ENCODE measurements at places on chromosomes 4 and X.
A peak's percentile ranks its signal among the peaks of the same experiment; 100 is the strongest.

DNA sequence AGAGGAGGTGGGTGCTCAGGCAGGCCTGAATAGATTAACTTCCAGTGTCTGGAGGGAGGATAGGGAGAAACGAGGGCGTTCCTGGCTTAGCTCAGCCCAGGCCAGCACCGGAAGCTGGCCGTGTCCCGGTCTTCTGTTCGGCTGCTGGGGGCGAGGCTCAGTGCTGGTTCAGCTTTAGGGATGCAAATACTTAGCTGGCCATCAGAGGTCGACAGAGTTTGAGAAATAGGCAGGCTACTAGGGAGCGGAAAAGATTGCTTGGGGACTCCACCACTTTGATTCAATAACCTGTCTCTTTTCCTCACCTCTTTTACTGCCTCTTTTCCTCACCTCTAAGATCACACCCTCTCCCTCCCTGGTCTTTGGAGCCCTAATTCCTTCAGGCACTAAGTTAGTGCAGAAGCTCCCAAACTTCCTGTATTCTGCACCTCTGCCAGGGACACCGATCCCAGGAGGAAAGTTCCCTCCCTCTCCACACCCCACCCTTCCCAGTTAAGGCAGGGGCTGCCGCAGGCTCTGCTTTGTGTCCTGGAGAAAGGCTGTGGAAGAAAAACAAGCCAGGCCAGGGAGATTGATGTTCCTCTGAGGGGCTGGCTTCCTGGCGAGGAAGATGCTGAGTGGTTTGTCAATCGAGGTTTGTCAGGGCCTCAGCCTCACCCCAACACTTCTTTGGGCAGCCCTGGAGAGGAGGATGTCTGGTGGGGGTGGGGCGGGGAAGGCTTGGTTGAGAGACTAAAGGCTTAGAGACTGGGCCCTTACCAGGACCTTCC is 6.0 kb upstream of the EFNB1 start:
- peak; percentile 6 for DNase-seq

DNA sequence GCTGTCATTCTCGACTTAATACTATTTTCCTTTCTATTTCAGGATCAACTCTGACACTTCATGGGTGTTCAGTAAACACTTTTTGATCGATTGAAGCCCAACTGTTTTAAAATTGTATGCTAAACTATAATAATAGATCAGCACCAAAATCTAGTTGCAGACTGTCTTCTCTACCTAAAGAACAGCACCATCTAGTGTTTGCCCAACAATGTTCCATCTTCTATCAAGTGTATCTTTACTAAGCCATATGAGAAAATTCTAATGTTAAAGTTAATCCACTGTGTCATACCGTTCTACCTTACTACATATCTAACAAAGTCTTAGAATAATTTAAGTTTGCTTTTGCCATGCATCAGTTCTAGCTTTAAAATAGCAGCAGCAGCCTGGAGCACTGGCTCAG is 113.0 kb upstream of the PRDX4 start:
- DNase-seq = no peak

DNA sequence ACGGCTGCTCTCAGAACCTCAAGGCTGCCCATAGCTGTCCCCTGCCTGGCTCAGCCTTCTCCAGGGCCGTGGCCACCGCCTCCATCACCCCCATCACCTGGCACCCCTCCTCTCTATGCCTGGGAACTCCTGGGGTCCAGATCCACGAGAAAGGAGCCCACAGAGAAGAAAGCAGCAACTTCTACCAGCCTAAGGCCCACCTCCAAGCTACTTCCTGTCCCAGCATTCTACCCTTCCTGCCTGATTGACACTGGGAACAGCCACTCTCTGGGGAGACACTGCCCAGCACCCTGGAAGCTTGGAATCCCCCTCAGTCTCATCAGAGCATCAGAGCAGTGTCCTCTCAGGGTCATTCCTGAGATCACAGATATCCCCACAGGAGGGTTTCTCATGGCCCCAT is 36.9 kb upstream of the PROM1 start:
- no peak for DNase-seq

DNA sequence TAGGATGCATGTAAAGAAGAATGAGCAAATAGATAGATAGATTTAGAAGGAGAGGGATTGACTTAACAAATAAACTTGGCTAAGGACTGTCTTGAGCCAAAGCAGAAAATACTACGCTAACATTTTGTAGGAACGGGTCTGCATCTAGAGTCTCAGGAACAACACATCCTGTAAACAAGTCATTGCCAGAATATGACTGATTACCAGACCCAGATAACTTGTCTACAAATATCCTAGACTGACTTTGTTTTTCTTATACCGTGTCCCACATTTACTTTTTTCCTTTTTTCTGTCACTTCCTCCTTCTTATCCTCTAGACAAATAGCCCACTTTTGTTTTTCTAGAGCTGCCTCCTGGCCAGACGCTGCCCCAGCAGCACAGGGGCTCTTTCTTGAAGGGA is 393.6 kb downstream of the PDGFC start:
- DNase-seq = no peak

DNA sequence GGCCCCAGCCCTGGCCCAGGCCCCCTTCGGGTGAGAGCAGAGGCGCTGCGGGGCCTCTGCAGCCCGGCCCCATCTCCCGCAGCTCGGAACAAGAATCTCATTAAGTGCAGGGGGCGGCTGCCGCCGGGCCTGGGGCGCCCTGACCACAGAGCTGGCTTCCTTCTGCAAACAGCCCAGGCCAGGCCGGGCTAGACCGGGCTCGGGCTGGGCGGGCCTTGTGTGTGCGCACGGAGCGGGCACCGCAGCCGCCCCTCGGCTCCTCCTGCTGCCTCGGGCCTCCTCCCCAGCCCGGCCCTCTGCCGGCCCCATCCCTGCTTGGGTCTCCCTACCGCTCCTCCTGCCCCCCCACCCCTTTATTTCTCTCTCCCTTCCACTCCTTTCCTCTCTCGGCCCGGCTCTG is 83.3 kb downstream of the EFNB1 start:
- DNase-seq = no peak

DNA sequence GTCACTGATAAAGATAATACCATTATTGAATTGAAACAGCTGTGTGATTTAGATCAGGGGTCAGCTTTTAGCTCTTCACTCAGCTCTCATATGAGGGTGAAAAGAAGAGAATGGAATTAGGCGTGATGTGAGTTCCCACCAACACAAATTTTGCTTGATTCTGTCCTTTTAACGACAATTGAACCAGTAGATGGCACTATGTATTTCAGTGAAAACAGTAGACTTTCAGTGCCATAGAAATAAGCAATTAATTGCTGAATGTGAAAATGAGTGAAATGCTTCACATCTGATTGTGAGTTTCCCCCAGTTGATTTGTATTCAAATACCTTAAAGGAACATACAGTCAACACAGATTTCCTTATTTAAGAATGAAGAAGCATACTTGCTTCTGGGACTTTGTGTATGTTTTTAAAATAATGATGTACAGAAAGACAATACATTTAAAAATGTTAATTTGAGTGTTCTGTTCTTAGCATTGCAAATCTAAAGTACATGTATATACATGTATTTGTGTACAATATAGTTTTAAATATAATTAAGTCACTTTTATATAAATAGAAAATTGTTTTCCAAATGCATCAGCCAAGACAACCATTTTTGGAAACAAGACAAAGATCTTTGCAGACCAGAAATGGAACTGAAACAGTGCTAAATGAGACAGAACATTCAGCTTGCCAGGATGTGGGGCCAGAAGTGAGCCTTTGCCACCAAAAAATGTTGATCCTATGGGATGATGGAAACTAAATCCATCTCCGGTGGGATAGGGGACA is 178.8 kb downstream of the SNCA start:
- DNase-seq = no peak

DNA sequence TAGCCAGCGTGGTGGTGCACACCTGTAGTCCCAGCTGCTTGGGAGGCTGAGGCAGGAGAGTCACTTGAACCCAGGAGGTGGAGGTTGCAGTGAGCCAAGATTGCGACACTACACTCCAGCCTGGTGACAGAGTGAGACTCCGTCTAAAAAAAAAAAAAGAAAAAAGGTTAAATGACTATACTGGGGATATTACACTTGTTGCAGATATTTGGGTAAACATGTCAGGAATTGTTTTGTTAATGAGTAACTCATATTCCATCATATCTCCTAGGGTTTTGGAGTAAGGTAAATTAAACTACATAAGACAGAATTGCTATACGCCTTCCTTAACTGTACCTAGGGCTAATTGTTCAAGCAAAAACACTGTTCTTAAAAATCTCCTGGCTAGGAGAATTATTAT is 291.4 kb upstream of the IGFBP7 start:
- DNase-seq = no peak

GRCh38 chr4:98653890-98654867 is 4.2 kb downstream of the TSPAN5 start:
- no peak for DNase-seq

DNA sequence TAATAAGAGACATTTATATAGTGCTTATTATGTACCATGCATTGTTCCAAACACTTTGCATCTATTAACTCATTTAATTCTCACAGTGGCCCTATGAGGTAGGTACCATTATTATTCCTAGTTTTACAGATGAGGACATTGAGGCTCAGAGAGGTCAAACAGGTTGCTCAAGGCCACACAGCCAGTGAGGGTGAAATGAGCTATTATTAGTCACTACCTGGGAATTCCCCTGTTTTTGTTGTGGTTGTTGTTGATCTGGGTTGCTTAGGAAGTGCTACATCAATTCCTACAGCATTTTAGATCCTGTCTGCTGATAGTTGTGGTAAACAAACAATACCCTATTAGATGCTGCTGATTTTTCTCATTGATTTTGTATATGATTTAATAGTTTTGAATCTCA is 41.2 kb downstream of the APLN start:
- no peak for DNase-seq

DNA sequence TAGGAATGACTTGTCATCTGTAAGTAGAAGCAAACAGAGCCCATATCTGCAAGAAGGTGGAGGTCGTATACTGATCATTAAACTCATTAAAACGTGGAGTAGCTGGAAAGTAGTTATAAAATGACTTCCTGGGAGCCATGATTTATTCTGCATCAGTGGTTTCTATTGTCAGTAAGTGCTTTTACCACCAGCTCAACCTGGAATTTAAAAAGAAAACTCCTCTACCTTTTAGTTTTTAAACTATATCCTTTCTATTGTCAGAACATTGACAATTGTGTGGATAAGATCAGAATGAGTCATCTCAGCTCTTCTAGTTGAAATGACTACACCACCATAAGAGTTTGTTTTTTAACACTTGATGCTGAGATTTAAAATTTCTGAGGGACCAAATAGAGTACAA is 651.2 kb upstream of the GALNT7 start:
- no peak for DNase-seq

GRCh38 chrX:68834371-68835103 is 5.7 kb downstream of the EFNB1 start:
- no peak for DNase-seq

DNA sequence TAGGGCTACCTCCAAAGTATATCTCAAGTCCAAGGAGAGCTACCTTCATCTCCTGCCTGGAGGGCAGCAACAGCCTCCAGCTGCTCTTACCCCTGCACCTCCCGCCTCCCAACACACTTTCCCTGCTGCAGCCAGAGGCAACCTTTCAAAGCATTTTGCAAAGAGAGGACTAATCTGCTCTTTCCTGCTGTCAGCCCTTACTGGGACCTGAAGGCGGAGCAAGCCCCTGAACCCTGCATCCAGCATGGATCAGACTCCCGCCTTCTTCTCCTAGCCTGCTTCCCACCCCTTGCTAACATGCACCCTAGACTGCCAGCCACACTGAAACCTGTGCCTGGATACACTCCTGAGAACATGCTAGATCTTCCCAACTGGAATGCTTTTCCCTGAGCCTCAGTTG is 37.7 kb upstream of the VMA21 start:
- no peak for DNase-seq

DNA sequence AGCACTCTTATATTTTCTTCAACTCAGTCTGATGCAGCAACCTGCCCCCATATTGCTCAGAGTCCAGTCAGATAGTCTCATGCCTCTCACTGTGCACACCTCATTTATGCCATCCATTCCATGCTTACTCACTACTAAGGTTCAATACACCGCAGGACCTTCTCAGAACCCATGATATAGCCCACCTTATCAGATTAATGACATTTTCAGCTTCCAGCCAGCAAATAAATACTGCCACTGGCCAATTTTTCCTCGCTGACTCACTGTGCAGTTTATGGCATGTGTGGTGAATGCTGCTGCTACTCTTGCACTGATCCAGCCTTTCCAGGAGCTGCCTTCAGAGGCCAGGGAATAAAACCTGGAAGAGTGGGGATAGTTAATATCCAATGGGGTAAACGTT is 380.6 kb upstream of the SPOCK3 start:
- DNase-seq = no peak

GRCh38 chr4:6929812-6930464 is 20.3 kb downstream of the TBC1D14 start:
- DNase-seq = no peak

- no peak for DNase-seq
Observed at GRCh38 chr4:18405054-18405453, 383.5 kb upstream of the LCORL start.

DNA sequence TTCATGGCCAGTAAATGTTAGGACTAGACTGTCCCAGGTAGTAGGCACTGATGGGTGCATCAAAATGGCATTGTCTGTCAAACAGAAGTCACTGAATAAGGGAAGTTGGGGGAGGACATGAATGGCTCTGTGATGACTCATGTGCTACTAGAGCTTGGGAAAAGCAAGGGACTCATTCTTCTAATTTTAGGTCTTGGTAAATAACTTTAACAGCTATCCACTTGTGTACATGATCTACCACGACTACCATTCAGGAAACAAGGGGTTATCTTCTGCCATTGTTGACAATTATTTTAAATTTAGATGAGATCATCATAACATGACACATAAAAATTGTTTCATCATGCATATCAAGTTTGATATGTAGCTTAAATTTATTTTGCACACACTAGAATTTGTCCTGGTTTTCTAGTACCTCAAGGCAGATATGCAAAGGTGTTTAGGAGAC is 6.3 kb downstream of the AREG start:
- DNase-seq = no peak

DNA sequence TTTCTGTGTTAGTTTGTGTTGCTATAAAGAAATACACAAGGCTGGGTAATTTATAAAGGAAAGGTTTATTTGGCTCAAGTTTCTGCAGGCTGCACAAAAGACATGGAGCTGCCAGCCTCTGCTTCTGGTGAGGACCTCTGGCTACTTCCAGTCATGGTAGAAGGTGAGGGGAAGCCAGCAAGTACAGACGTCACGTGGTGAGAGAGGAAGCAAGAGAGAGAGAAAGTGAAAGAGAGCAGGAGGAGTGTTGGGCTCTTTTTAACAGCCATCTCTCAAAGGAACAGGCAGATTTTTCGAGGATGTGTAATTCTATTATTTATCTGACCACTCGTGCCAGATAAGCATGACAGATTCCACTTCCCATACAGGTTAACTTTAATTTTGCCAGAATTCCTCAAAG is 1199.1 kb downstream of the ADGRL3 start:
- no peak for DNase-seq

DNA sequence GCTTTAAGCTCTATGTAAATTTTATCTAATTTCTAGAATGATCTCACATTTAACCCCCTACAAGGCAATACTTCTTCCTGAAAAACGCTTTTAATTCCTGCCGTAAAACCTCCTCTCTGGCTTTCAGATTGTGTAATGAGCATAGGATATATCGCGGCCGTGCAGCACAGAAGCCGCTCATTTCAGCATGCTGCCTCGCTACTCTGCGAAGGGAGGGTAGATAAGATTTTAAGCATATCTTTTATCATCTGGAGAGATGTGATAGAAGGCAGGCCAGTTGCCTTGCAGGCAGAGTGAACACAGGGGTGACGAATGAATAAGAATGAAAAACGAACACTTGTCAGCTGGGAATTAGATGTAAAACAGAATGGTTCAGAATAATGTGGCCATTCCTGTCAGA is 265.5 kb downstream of the UNC5C start:
- no peak for DNase-seq

GRCh38 chrX:39850630-39851152 is 247.1 kb downstream of the BCOR start:
- no peak for DNase-seq

- DNase-seq = no peak
Observed at GRCh38 chr4:63901304-63901703, 507.9 kb downstream of the TECRL start.

All from stimulated activated CD4-positive, alpha-beta T cell treated with anti-CD3 and anti-CD28 coated beads, Interleukin-4, amount 100 ng/mL, for 24 hours (primary cell).